Stimulated activated memory B cell treated with anti-CD40 and anti-IgM and Interleukin-4, amounts not matched to agents 10 μg/mL and 1 μg/mL and 100 μg/mL, for 72 hours (primary cell): ENCODE measurements at places on chromosomes 2 and 18.

DNA sequence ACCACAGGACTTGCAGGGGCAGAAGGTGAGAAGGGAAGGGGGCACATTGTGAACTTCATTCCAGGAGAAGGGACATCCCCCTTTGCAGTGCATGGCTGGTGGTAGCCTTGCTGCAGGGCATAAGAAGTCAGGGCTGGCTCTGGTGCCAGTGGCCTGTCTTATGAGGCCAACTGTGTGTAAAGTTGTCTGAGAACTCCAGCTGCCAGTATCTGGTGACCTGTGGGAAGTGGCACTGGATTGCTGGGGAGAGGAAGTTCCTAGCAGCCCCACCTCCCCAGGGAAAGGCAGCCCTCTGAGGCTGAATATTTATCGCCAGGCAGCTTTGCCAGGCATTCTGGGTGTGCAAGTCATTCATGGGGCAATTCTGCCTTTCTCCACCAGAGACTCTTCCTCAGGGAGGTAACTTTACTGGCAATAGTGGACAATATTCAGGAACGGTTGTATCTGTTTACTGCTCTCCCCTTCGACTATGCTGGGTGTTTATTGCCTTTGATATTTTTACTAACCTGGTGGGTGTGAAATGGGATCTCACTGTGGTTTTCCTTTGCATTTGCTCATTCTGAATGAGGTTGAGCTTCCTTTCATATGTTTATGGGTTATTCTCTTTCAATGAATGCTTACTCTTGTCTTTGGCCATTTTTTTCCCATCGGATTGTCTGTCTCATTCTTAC lies 12.3 kb downstream of the TRPM8 start:
- no peak for ATAC-seq

GRCh38 chr18:76866666-76867065 lies 44.3 kb downstream of the ZNF236 start:
- no peak for ATAC-seq

- no peak for ATAC-seq
Measured at GRCh38 chr2:221780281-221780688, 208.2 kb upstream of the EPHA4 start.

- ATAC-seq: no peak
Measured at GRCh38 chr2:228242591-228242990, 61.1 kb upstream of the SPHKAP start.
